ENCODE measurements at places on chromosomes 2 and 18. TPM values are rescaled to one million over a fixed set of nuclear protein-coding genes. Genes with fewer than 3 reads are reported as not detected.

DNA sequence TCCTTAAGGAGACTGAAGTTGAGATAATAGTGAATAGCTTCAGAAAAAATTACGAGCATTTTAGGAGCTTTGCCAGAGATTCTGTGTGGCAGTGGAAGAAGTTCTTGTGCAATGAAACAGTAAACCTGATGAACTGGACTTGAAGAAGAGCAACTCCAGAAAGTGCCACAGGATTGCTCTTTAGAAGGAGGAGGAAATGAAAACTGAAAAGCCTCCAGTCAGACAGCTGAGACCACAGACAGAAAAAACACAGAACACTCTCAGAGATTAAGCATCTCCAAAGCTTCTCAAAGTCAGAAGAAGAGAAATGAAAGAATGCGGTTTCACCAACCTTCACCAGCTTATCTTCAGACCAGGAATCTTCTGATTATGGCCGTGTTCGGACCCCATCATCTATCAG lies 329.7 kb upstream of the CNTNAP5 start:
- no peak for DNase-seq

GRCh38 chr2:240512109-240512485 lies 45.7 kb downstream of the ANKMY1 start:
- DNase-seq: no peak

- no peak for DNase-seq
Measured at GRCh38 chr2:176479961-176480360, 210.7 kb downstream of the MTX2 start.

GRCh38 chr2:204159526-204159925 lies 223.0 kb downstream of the ICOS start:
- no peak for DNase-seq

- DNase-seq: no peak
Measured at GRCh38 chr2:12818416-12819102, 101.8 kb downstream of the TRIB2 start.

GRCh38 chr2:28465148-28465885 lies 30.5 kb upstream of the PLB1 start:
- DNase-seq: no peak

DNA sequence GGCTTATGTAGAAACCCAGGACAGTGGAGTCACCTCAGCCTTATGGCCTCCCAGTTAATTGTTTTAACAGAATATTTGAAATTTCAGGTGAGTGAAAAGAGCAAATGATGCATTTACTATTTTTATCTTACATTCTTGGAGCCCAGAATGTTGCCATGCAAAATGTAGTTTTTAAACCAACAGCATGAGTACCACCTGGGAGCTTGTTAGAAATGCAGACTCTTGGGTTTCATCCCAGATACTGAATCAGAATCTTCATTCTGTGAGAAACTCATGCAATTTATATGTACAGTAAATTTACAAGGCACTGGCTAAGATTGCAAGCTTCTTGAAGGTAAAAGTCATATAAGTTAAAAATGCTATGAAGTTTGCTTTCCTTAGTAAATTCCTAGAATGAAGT lies 654.5 kb upstream of the CDH2 start:
- no peak for DNase-seq

GRCh38 chr2:139940686-139941085 lies 1160.5 kb upstream of the NXPH2 start:
- no peak for DNase-seq

- DNase-seq: no peak
Measured at GRCh38 chr2:36729067-36729466, 32.6 kb downstream of the VIT start.

DNA sequence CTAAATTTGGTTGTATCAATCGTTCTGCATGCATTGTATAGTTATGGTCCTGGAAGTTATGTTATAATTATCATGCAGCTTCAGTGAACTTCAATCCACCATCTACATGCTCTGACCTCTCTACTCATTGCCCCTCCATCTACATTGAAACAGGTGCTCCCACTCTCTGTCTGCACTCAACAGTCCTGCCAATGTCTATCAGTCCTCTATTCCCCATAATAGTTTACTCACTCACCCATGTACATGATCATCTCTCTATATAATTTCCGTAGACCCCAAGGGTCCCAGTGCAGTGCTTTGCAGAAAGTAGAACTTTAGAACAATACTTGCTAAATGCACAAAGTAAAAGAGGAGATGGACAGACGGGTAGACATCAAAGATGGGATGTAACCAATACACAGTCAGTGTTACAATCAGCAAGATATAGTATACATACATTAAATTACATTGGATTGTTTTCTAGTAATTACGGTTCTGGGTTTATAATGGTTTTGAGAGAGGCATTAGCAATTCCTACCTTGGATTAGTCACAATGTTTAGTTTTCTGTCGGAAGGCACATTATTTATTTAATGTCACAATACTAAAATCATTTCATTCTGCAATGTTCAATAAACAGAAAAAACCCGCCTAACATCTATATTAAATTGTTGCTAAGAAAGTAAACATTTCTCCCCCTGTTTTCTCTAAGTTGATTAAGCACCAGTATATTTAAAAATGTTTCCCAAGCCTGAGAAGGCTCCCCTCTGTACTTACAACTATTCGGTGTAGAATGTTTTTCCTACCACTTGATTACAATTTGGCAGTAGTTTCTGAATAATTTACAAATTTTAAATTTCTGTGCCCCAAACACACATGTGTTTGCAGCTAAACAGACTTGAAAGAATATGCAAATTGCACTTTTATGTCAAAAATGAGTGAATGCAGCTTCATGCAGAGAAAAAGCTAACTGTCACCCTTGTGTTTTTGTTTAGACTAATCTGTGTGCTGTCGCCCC lies 94.4 kb upstream of the SIX2 start:
- no peak for DNase-seq

Gene GPAT2
- total RNA-seq: 5.9 TPM

Gene TXNDC2
- not detected for total RNA-seq

Gene GAREM1
- total RNA-seq: 12.0 TPM

Gene HRH4
- not detected for total RNA-seq

Gene POTEI
- not detected for total RNA-seq

Gene HNRNPLL
- total RNA-seq: 57.0 TPM

Gene SERPINB7
- total RNA-seq: not detected

Gene RNF125
- total RNA-seq: 9.3 TPM

Gene ERFE
- 0.98 TPM for total RNA-seq

Gene ALPP
- total RNA-seq: not detected

Gene SCN7A
- total RNA-seq: 11.5 TPM

Gene ABCG5
- not detected for total RNA-seq

Gene SERPINB5
- total RNA-seq: 12.6 TPM
